ENCODE measurements at places on chromosomes 5 and 9.

DNA sequence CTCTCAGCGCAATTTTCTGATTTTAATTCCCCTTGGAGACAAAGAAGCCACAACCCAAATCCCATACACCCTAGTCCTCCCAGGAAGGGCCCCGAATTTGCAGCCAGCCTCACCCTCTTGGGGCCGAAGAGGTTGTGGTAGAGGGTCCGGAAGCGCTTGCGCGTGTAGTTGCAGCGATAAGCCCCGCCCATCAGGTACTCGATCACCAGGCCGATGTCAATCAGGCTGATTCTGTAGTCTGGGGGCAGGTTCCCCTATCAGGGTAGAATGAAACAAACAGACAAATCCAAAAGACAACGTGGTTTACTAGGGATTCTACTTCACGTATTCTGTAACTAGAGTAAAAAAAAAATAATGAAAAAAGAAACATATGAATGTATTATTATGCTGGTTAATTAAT, 210.6 kb upstream of the KLF9 start:
- DNase-seq: no peak

DNA sequence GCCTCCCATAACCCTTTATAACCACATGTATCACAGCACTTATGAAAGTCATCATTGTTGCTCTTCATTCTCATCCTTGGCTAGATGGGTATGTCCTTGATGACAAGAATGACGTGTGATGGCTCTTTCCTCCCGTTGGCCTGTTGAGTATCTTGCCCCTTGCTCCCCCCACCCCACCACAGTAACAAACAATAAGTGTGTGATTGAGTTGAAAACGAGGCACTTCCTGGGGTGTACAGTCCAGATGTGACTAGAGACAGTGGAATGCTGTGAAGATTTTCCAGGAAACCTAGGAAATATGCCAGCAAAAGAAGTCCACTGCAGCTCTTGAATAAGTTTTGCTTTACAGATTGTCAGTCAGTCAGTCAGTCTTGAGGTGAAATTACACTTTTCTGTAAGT, 262.5 kb downstream of the ELAVL2 start:
- no peak for DNase-seq

DNA sequence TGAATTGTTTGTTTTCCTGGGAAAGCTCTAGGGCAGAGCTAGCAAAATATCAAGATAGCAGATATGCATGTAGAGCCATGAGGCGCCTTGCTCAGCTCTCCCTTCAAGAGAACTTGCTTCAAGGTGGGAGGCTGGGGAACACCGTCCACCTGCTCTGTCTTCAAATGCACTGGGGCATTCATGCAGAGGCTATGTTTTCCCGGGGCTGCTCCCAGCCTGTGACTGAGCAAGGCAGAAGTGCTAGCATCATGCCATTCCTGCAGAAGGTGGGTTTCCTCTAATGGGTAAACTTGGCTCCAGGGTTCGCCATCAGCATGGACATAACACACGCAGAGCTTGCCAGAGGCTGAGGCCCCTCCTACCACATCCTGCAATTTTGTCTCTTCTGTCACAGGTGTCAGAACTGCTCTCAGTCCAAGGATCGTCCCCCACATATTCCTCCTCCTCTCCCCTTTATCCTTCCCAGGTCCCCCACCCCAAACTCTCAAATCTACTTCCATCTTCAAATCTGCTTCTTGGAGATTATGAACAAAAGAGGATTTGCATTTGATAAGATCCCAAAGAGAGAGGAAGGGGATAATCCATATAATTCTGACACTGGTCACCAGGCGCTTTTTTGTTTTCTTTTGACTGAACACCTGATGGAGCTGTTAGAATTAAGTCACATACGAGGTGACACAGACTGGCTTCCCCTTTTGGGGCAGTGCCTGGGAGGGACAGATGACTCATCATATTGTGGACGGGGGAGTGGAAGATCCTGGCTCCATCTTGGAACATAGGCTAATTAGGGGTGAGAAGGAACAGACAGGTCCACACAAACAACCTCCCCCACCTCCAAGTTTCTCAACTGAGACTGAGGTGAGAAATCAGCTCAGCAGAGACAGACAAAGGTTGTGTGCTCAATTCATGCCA, 85.0 kb upstream of the TAF11L2 start:
- DNase-seq: no peak

DNA sequence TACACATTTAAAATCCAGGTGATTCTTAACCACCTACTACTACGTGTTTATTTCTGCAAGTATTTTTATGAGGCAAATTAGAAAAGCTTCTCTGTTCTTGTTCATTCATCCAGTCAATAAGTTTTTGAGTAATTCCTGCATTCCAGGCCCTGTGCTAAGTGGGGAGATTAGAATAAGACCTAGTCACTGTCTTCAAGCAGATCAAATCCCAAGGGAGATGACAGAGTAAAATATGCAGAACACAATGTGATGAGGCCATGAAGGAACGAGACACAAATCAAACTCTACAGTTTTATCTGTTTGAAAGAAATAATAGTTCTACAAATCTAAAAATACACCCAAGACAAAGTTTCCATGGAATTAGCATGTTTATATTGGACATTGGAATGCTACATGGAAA, 158.8 kb downstream of the CEP120 start:
- no peak for DNase-seq

GRCh38 chr5:74143721-74144330, 496.7 kb downstream of the ENC1 start:
- no peak for DNase-seq

All from thoracic aorta (tissue), 2 donors.